ENCODE measurements at places on chromosomes 2 and 18.

DNA sequence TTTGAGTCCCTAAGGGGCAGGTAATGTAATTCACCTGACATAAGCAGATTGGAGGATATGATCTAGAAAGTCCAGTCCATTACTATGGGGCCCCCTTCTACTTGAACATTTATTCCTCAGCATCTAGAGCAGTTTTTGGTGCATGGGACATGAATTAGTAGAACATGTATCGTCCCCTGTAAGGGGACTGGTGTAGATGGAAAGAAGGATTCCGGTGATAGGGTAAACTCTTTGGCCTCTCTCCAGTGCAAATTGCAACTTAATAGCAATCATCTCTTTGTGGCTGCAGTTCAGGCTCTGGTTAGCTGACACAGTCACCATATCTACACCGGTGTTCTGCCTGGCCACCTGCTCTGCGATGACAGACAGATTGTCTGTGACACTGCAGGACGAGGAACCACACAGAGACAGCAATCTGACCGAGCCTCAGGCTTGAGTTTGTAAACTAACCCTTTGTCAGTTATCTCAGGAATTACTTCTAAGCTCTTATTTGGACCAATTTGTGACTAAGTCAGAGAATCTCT lies 6.4 kb upstream of the SLC8A1 start:
- DNase-seq = no peak

DNA sequence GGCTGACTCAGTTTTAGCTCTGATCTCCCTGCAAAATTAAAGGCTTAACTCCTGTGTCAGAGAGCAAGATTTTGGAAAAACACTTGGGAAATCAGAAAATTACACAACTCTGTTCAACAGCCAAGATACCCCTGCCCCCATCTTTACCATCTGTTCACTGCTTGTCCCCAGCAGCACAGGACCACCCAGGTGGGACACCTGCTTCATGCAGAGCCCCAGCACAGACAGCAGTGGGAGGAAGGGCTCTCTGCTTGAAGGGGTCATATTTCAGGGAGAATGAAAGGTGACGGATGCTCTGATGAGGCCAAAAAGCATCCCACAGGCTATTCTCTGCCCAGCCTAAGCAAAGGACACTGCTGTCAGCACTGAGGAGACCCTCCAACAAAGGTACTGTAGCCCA lies 584.6 kb upstream of the KLHL29 start:
- DNase-seq = no peak

DNA sequence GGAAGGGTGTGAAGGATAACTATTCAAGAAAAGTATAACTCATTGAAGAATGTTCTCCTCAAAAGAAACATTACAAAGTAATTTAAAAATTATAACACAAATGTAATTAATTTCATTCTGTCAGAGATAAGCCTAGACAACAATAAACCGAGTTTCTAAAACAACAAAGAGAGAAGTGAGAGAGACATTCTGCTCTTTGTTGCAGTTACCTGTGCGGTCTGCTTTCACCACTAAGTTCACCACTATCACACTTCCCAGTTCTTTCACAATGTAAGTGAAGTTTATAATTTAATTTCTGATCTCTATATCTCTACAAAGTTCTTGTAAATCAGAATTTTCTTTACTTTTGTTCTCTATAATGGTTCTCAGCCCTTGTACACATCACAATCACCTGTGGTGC lies 76.3 kb upstream of the FRZB start:
- DNase-seq = no peak

GRCh38 chr18:78919956-78920355 lies 59.7 kb upstream of the SALL3 start:
- DNase-seq = no peak

GRCh38 chr18:10860382-10860781 lies 289.0 kb downstream of the PIEZO2 start:
- no peak for DNase-seq

DNA sequence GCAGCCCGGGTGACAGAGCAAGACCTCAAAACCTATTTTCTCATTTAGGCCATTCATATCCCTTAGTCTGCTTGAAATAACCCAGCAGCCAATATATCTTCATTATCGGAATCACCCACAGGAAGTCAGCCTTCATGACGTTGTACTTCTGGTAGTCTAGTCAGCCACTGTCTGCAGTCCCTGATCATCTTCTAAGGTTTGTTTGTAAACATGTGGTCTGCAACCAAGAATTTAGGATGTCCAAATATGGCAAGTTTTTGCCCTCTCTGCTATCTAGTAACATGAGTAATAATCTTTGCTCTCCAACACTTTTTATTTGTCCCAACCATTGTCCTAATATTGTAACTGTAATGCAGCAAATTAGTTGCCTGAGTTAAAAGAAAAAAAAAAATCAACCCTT lies 92.5 kb downstream of the PRPF40A start:
- no peak for DNase-seq

DNA sequence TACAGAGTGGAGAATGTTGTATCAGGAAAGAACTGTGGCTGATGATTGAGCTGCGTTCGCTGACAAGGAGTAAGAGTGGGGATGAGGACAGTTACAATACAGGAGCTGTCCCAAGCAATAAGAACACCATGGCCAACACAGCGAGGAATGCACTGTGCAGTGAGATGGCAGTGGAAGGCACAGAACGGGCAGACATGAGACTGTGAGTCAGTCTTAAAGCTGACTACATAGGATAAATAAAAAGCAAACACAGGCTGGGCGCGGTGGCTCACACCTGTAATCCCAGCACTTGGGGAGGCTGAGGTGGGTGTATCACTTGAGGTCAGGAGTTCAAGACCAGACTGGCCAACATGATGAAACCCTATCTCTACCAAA lies 89.8 kb downstream of the CABYR start:
- DNase-seq = no peak

DNA sequence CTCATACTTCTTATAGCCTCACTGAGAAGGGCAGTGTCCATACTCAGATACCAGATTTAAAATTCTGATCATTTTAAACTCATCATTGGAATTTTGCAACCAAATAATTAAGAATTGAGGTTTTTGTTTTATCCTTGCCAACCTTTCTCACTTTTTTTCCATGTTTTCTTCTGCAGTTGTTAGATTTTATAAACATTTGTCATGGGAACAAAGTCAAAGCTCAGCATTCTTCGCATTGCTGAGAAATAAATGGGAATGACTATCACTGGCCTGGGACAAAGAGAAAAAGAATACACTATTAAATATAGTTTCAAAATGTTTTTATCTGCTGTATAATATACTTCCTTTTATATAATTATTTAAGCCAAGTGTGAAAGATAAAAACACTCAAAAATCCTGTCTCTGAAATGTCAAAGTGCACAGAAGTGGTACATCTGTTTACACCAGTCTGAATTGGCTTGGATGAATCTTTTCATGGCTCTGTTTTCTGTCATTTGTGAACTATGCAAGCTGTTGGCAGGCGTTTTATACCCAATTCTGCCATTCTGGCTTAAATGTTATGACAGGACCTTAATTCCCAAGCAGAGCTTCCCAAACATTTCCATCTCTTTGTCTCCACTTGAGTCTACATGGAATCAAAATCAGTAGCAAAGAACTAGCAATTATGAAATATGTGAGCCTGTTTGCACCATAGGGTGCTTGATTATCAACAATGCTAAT lies 249.3 kb upstream of the SYT4 start:
- DNase-seq = no peak

DNA sequence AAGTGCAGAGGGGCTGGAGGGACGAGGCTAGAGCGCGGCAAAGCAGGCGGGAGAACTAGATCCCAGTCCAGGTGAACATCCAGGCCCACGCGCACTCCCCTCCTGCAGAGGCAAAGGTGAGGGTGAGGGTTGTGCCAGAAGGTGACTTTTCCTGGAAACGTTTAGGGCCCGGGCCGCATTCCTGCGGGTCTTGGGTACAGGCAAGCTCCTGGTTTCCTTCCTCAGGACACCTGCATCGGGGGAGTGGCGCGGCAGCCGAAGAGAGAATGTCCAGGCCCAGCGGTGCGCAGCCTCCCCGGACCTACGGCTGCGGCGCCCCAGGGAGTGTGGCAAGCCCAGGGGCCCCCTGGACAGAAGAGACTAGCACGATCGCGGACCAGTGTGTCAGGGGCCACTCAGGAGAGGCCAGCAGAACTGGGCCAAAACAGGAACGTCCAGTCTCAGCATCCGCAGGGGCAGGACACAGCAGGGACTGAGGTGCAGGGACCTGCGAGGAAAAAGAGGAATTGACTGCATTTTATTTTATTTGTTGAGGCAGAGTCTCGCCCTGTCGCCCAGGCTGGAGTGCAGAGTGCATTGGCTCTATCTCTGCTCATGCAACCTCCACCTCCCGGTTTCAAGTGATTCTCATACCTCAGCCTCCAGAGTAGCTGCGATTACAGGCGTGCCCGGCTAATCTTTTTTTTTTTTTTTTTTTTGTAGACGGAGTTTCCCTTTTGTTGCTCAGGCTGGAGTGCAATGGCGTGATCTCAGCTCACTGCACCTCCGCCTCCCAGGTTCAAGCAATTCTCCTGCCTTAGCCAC lies 8.7 kb upstream of the IMPA2 start:
- DNase-seq = no peak

DNA sequence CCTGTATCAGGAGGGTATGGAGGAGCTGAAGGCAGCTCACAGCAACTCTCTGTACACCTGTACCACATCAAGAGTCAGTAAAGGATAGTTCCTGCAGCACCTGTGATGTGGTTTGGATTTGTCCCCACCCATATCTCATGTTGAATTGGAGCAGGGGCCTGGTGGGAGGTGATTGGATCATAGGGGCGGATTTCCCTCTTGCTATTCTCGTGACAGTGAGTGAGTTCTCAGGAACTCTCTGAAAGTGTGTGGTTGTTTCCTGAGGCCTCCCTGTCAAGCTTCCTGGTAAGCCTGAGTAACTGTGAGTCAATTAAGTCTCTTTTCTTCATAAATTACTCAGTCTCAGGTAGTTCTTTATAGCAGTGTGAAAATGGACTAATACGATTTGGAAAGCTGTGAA lies 28.9 kb downstream of the OSBPL1A start:
- no peak for DNase-seq
